Amniotic epithelial cell (primary cell): ENCODE measurements at places on chromosomes 5 and 9.

- peak; percentile 22 for DNase-seq
Observed at GRCh38 chr5:172878933-172879752, 45.1 kb downstream of the ERGIC1 start.

GRCh38 chr5:139439013-139439903 is at the start of gene DNAJC18:
DNAJC18 (minus strand) TSS chr5:139439525; CDS start chr5:139439445, 80 bp downstream.
- DNase-seq, result peak; percentile 86

DNA sequence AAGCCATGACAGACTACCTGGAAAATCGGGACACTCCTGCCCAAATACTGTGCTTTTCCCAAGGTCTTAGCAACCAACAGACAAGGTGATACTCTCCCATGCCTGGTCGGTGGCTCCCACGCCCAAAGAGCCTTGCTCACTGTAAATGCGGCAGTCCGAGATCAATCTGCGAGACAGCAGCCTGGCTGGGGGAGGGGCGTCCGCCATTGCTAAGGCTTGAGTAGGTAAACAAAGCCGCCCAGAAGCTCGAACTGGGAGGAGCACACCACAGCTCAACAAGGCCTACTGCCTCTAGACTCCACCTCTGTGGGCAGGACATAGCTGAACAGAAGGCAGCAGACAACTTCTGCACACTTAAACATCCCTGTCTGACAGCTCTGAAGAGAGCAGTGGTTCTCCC is 272.1 kb upstream of the CCNG1 start:
- no peak for DNase-seq

GRCh38 chr5:172565455-172565854 is 75.6 kb upstream of the NEURL1B start:
- DNase-seq, result no peak

GRCh38 chr5:6350277-6351090 is 27.9 kb downstream of the MED10 start:
- no peak for DNase-seq

- peak; percentile 30 for DNase-seq
Observed at GRCh38 chr5:15500325-15501001, 483 bp downstream of the FBXL7 start.

- no peak for DNase-seq
Observed at GRCh38 chr5:136246122-136246521, 53.2 kb upstream of the SMIM32 start.

DNA sequence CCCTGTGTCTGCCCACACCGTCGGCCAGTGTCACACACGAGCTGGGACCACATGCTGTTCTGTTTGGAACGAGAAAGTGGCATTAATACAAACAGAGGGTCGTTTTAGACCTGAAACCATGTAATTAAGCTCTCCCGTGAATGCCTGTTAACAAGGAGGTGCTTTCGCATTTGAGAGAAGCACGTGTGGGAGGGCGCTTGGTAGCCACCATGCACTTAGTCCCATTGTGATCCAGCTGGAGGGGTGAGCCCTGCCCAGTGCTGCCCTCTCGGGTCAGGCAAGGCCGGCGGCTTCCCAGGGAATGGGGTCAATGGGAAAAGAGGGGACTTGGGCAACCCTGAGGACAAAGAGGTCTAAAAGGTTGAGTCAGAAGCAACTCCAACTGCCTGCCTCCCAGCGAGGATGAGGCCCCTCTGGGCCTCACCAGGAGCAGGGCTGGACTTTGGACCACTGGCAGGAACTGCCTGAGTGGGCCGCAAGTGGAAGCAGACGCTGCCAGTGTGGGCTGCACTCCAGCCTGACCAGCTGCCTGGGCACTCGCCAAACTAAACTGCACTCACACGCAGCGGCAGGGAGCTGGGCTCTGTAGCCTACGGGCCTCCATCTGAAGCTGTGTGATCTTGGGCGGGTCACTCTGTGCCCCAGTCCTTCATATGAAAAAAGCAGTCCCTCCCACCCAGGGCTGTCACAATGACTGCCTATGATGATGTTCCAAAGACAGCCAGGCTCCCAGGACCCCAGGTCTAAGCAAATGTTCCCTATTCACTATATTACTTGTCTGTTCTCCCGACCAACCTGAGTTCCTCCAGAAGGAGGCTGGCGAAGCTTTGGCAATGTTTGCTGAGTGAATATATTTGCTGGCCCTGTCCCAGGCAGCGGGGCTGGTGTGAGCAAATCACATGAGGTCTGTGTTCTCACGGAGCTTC is 195.7 kb downstream of the CDK5RAP2 start:
- peak; percentile 34 for DNase-seq
